Cardiac muscle cell (in vitro differentiated cells and primary cell): ENCODE measurements at places on chromosomes 11 and 22.
A peak's percentile ranks its signal among the peaks of the same experiment; 100 is the strongest.

DNA sequence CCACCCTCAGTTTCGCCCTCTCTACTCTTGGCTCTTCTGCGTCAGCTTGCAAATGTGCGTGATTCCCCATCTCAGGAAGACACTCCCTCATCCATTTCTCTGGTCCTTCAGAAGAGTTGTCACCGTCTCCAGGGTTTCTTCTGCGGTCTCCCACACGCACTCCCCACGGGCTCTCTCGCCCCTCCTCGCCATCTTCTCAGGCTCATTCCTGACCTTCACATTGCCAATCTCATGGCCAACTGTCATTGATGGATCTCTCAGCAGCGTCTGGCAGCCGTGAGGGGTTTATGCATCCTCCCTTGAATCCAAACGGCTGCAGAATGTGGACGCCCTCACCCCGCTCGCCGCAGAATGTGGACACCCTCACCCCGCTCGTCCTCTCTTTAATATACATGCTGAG, 10.5 kb downstream of the SYNGR1 start:
- DNase-seq = no peak

DNA sequence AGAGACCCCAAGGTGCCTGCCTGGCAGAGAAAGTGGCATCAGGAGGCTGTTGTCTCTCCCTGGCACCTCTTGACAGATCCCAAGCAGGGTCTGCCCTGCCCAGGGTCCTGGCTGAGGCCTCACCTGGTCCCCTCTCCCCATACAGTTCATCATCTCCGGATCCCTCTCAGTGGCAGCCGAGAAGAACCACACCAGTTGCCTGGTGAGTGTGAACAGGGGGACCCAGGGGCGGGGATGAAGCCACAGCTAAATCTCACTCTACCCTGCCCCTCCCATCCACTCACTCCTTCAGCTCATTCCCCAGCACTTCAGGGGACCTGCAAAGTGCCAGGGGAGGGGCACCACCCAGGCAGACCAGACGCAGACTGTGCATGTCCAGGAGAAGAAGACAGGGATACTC, 14.0 kb upstream of the MS4A10 start:
- DNase-seq = no peak

DNA sequence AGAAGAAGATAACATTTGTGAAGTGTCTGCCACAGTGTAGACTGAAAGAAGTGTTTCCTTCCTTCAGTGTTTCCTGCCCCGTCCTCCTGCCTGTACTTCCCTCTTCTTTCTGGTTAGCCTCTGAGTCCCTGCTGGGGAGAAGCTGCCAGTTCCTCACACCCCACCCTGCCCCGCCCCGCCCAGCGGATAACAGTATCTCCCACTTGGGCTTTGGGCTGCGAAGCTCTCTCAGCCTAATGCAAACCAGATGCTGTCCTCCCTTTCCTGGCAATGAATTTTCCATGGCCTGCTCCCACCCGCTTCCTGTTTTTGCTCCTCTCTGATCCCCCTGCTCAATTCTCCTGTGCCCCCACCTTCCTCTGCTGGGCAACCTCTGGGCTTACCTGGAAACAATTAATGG, 5.2 kb upstream of the RAB3IL1 start:
- DNase-seq = no peak

DNA sequence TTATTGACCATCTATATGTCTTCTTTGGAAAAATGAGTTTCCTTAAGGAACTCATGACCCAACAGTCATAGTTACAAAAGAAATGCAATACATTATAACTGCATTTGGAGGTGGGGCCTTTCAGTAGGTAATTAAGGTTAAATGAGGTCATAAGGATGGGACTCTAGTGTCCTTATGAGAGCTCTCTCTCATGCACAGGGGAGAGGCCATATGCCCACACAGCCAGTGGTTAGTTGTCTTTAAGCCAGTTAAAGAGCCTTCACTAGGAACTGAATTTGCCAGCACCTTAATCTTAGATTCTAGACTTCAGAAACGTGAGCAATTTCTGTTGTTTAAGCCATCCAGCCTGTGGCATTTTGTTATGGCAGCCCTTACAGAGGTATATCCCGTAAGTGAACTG, 27.3 kb downstream of the INTS4 start:
- no peak for DNase-seq

GRCh38 chr22:41478891-41479521, 10.1 kb downstream of the ACO2 start:
- peak; percentile 39 for DNase-seq

GRCh38 chr11:91686700-91687099, 537.9 kb upstream of the FAT3 start:
- DNase-seq = peak; percentile 7

DNA sequence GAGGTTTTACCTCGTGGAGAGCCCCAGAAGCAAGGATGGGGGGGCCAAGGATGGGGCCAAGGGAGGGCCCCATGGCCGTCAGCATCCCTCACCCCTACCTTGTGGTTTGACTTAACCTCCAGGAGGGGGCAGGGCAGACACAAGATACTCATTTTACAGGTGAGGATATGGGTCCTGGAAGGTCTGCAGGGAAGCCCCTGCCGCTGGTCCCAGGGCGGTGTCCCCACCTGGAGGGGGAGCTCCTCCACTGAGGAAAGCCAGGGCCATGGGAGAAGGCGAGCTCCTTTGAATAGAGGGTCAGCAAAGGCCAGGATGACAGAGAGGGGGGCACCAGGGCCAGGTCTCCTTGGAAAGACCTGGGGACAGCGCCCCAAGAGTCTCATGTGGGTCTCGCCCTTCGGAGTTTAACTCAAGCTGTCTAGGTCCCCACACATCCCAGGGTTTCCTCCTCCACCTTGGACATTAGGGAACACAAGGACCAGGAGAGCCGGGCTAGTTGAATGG, 5.9 kb upstream of the ADORA2A start:
- DNase-seq = no peak

DNA sequence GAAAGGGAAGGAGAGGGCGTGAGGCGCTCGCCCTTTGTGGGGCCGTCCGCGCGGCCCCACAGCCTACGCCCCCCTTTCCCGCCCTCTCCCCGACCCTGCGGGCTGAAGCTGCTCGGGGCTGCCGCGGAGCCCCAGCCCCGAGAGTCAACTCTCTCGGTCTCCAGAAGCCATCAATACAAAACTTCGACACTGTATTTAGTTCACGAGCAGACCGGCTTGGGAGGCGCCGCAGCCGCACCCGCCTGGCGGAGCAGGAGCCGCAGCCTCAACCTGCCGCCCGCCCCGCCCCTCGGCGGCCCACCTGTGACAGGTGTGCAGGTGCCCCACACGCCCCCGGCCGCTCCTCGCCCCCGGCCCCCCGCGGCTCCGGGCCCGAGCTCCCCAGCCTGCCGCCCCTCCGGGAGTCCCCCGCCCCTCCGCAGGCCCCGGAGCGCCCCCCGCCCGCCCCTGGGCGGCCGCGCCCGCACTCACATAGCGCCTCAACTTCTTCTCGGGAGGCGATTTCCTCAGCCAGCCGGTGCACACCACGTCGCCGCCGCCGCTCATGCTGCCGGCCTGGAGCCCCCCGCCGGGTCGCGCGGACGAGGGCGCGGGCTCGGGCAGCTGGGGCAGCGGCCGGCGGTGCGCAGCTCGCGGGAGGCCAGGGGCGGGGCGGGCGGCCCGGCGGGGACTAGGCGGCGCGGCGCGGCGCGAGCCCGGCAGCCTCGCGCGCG, at the start of gene GAB2:
TSS of gene GAB2 (minus strand) at position 646 of the 713 bp plus-strand sequence. CDS start at position 546, 100 bp downstream.
- DNase-seq = no peak

DNA sequence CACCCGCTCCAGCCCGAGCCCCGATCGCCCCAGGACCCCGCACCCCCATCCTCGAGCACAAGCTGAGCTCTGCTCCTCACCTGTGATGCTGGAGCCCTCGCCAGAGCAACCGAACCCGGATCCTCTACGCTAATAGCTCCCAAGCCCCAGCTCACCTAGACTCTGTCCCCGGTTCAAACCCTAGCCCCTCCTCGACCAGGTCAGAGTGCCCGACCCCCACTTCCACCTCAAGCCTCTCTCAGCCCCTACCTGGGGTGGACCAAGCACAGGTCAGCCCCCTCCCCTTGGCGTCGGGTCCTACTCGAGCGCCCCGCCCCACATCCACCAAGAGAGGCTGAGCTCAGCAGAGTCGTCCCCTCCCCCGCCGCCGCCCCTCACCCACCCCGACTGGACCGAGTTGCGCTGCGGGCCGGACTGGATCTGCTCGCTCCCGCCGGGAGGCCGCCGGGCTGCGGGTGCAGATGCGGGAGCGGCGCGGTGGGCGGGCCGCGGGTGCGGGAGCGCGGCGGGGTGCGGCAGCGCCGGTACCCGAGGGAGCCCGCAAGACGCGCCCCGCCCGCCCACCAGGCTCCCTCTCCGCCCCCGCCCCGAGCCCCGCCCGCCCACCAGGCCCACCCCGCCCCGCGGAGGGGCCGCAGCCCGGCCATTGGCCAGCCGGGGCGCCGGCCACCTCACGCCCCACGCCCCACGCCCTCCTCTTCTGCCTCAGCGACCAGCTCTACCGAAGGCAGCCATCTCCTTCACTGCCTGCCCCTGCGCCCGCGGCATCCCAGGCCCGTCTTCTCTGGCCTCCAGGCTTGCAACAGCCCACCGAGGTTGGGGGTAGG, 577 bp upstream of the DKK3 start:
- DNase-seq = peak; percentile 89

DNA sequence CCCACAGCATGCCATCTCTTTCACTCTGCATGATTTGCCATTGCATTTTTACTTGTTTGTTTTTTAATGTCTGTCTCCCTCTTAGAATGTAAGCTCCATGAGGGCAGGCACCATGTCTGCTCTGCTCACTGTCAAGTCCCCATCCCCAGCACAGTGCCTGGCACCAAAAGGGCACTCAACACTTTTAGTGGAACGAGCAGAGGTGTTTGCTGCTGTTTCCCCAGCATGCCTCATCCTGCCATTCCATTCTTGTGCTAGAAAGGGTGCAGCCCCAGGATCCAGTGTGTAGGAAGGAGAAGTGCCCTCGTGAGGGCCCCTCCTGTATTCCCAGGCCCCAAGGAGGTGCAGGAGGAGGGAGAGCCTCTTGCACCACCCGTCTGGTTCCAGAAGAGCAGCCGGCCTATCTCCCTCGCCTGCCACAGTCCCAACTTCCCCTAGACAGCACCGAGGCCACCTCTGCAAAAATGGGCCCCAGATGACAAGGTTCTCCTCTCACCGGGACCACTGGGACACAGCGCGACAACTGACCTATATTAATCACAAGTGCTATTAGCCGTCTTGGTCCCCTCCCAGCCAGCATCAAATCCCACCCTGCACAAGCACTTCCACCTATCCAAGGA, 33.3 kb upstream of the CACNG2 start:
- no peak for DNase-seq

GRCh38 chr22:39839917-39840510, 53.5 kb downstream of the ENTHD1 start:
- DNase-seq = no peak

- no peak for DNase-seq
These were observed 7.6 kb upstream of the CTR9 start for GRCh38 chr11:10743354-10744000.

DNA sequence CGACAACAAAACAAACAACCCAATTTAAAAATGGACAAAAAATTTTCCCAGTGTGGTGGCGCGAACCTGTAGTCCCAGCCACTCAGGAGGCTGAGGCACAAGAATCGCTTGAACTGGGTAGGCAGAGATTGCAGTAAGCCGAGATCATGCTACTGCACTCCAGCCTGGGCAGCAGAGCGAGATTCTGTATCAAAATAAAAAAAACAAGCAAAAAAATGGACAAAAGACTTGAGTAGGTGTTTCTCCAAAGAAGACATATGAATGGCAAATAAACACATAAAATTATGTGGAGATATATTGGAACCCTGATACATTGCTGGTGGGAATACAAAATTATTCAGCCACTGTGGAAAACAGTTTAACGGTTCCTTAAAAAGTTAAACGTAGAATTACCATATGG, 27.4 kb upstream of the MAPK1 start:
- DNase-seq = no peak

GRCh38 chr11:128663824-128664223, 30.0 kb upstream of the FLI1 start:
- no peak for DNase-seq

GRCh38 chr11:104763930-104764709, 134.1 kb downstream of the CASP12 start:
- no peak for DNase-seq

DNA sequence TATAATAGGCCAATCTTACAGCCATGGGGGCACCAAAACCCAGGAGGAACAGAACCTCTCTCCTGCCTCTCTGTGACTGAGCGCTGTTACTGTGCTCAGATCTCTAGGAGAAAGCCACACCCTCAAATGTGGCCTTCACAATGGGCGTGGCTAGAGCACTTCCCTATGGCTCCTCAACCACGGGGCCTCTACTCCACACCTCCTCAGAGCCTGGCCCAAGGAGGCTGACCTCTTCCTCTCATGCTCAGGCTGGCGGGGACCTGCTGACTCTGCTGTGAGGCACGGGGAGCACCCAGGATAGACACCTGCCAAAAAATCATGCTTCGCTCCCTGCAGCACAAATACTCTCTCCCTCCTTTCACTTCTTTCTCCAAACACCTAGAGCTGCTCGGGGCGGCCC, 41.0 kb downstream of the C11orf58 start:
- DNase-seq = no peak

DNA sequence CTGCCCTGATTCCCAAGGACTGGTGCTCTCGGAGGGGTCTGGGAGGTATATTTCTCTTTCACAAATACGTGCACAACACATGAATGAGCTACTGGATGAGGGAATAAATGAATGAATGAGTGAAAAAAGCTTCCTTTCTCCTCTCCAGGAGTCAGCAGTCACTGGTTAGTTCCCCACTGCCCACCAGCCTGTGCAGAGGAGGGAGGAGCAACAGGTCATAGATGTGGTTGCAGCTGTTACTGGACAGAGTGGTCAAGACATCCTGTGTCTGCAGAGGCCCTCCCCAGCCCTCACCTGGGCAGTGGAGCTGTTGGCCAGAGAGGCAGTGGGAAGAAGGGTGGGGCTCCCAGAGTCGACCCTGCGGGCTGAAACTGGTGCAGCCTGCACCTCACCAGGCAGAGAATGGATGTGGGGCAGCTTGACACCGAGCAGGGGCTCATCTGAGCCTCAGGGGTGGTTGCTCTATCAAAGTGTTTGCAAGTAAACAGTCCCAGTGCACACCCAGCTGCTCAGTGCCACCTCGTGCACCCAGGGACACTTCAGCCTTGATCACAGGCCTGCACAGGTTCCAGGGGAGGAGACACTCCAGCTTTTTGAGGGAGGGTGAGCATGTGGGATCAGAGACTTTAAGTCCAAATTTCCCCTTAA, 1.4 kb upstream of the VPREB1 start:
- no peak for DNase-seq

- DNase-seq = peak; percentile 22
These were observed 3.1 kb downstream of the DMC1 start for GRCh38 chr22:38566726-38567504.

GRCh38 chr11:124380585-124380984, 3.7 kb downstream of the OR8B2 start:
- DNase-seq = no peak

GRCh38 chr22:35638410-35638809, 9.8 kb upstream of the APOL6 start:
- peak; percentile 90 for DNase-seq
